Amniotic stem cell (primary cell): ENCODE measurements at places on chromosomes 5 and 9.

DNA sequence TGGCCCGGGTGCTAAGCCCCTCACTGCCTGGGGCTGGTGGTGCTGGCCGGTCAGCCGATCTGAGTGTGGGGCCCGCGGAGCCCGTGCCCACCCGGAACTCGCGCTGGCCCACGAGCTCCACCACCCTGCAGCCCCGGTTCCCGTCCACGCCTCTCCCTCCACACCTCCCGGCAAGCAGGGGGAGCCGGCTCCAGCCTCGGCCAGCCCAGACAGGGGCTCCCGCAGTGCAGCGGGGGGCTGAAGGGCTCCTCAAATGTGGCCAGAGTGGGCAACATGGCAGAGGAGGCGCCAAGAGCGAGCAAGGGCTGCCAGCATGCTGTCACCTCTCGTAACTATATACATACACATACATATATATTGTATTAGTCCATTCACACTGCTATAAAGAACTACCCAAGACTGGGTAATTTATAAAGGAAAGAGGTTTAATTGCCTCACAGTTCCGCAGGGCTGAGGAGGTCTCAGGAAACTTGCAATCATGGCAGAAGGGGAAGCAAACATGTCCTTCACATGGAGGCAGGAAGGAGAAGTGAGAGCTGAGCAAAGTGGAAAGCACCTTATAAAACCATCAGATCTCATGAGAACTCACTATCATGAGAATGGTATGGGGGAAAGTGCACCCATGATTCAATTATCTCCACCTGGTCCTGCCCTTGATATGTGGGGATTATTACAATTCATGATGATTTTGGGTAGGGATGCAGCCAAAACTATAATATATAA lies 56.8 kb downstream of the LIX1 start:
- DNase-seq, result no peak

GRCh38 chr9:102032614-102033013 lies 294.2 kb upstream of the GRIN3A start:
- DNase-seq, result no peak

- no peak for DNase-seq
Measured at GRCh38 chr9:89225587-89225986, 47.0 kb upstream of the SHC3 start.

DNA sequence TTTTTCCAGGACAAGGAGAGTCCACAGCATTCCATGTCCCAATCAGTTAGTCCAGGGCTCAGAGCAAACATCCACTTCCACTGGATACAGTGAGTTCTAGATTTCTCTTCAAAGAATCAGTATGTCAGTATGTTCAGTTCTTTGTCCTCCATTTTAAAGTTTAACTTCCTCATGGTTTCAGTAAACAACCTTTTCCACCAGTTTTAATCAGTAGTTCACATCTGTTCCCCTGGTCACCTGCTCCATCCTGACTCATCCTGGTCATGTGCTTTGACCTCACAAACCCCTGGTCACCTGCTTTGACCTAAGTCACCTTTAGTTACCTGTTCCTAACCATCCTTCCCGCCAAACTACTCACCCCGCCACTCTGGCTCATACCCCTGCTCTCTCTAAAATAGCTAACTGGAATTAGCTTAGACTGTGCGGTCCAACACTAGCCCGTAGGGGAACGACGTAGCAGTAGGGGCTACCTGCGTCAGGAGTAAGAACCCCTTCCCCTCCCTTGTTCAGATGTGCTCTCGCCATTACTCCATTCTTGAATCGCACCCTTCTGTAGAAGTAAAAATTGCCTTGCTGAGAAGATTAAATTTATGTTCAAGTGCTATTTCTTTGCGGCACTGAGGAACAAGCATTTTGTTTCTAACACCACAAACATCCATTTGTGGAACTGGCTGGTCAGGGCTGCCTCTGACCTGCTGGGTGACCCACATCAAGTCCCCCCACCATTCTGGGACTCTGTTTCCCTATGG lies 5.5 kb downstream of the ENG start:
- DNase-seq, result no peak

DNA sequence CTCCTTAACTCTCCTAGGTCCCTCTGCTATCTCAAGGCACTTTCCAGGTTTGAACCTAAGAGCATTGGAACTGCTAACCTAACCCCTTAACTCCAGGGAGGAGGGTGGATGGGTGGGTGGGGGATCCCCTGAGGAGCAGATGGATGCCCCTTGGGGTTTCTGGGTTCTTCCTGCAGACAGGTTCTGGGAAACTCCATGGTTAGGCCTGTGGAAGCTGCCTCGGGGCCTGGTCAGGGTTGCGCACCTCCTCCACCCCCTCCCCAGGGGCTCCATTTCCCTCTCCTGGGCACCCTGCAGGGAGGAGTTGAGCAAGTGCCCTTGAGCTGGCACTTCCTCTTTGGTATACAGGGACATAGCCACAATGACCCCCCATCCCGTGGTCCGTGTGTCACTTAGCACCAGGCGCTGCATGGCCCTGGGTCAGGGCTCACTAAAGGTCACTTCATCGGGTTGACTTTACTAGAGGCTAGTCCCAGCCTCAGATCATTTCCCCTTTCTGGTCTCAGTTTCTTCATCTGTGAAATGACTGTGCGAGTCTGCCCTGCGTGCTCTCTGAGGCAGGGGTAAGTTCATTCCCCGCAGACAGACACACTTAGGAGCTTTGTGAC lies 16.0 kb downstream of the CXXC5 start:
- DNase-seq, result no peak

- no peak for DNase-seq
Measured at GRCh38 chr5:143434261-143435209, 31.0 kb upstream of the NR3C1 start.

- DNase-seq, result no peak
Measured at GRCh38 chr5:78328585-78329173, 31.7 kb upstream of the SCAMP1 start.

DNA sequence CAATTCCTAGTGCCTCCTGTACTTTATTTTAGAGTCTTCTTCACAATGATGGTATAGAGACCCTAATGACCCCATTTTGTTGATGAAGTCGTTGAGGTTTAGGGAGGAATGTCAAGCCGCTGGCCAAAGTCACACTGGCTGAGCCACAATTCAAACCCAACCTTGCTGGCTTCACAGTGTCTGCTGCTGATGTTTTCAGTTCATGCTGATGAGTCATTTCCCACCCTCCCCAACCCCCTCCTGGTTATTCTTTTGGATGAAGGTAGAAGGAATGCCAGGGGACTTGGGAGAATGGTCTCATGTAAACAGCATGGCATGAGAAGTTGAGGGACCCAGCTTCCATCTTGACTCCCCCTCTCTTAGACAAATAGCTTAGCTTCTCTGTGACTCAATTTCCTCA lies 68.6 kb downstream of the TMEM252 start:
- no peak for DNase-seq

- DNase-seq, result no peak
Measured at GRCh38 chr9:85508616-85509015, 233.1 kb downstream of the AGTPBP1 start.

GRCh38 chr9:89278997-89279739 lies 31.8 kb upstream of the CKS2 start:
- no peak for DNase-seq

GRCh38 chr5:150141544-150142184 lies 14.0 kb downstream of the PDGFRB start:
- DNase-seq, result no peak

DNA sequence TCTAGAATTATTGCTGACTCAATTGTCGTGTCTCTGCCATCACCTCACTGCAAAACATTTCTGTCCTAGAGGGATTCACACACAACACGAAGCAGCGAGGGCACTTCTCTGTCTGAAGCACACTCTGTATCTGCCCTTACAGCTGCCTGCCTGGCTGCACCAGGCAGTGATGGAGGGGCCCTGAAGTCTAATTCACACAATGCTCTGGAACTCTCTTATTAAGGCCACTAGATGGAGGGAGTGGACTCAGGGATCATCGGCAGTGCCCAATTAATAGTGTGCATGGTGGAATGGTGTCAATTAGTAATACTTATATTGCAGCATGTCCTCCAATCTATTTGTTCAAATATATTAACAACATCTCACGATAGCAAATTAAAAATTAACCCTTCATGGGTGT lies 157.5 kb upstream of the MAP1B start:
- DNase-seq, result no peak

DNA sequence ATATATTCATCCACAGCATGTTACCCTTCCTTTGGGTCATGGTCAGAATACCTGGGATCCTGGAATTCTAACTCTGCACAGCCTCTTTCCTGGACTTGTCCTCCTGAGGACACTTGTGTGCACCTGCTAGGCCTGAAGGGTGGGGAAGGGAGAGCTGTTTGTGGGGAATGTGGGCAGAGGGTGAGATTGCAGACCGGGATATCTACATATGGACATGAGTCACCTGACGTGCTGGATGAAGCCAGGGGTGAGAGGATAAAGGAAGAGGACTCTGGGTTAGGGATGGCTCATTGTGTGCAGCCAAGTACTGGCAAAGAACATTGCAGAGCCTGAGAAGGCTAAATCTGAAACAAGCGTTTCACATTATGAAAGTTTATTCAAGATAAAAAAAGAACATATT lies 241.4 kb upstream of the RPS23 start:
- DNase-seq, result no peak

GRCh38 chr5:134846641-134846960 lies 833 bp downstream of the C5orf24 start:
- DNase-seq, result no peak

- DNase-seq, result no peak
Measured at GRCh38 chr9:106324053-106324585, 538.8 kb upstream of the ZNF462 start.

DNA sequence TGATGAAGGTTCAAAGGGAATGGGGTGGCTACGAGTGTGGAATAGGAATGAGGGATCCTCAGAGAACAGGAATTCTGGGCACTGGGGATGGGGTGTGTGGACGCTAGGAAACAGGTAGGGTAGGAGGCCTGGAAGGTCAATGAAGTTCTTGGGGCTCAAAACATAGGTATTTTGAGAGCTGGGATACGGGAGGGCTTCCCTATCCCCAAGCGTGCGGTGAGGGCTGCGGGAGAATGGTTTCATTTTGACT lies 718 bp downstream of the QSOX2 start:
- no peak for DNase-seq

- DNase-seq, result no peak
Measured at GRCh38 chr5:62343428-62343827, 37.4 kb downstream of the KIF2A start.

DNA sequence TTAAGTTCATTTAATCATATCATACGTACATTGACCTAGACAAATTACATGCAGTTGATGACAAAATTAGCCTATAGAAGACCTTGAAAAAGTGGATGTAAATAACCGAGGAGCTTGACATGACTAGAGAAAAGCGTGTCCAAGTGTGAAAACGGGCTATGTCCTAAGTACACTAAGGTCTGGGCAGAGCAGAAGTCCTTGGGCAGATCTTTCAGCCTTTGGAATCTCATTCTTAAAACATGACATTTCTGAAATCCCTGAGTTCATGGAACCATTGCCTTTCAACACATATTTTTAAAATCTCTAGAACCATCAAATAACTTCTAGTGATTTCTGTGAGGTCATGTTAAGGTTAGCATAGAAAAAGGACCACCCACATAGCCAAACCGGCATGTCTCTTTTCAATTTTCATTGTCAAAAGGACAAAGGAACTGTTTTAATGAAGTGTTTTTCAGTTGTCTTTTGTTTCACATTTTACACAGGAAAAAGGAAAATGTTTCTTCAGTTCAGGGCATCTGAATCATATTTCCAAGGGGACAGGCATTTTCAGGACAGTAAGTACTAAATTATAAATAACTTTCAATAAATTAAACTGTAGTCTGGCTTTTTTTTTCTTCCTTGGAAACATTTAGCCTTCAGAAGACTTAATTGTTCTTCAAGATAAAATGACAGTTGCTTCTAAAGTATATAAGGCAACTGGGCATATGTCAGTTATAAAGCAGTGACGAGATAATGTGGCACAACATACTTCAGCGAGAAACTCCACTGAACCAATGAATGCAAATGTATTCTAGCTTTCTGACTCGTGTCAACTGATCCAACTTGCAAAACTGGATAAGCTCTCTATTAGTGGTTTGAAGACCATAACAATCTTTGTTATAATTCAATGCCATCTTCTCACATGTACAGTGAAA lies 416.8 kb downstream of the NFIB start:
- DNase-seq, result no peak

DNA sequence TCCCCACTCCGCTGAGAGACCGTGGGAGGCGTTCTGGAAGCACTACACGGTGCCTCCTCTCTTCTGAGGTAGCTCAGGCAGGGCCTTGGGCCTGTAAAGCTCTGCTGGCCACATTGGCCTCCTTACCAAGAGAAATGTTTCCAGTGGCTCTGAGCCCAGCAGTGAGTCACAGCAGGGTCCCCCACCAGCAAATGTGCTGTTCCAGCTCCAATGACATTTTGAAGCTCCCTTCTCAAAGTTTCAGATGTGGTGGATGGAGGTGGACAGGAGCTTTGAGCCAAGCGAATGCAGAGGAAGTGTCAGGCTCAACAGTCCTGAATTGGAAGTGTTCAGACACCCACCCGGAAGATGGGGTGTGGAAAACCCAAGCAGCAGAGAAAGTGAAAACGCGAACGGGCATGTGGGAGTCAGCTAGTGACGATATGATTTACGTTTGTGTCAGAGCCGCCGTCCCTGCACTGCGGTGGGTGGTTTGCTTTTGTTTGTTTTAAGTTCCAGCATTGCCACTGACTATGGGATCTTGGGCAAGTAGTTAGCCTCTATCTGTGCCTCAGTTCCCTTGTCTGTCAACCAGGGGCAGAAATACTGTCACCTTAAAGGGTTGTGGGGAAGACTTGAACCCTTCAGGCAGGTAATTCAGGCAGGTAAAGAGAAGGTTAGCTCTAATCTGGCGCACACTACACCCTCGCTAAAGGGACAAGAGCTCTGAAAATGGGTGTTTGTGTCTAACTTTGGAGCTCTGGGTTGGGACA lies 38.2 kb downstream of the C5orf15 start:
- DNase-seq, result no peak

DNA sequence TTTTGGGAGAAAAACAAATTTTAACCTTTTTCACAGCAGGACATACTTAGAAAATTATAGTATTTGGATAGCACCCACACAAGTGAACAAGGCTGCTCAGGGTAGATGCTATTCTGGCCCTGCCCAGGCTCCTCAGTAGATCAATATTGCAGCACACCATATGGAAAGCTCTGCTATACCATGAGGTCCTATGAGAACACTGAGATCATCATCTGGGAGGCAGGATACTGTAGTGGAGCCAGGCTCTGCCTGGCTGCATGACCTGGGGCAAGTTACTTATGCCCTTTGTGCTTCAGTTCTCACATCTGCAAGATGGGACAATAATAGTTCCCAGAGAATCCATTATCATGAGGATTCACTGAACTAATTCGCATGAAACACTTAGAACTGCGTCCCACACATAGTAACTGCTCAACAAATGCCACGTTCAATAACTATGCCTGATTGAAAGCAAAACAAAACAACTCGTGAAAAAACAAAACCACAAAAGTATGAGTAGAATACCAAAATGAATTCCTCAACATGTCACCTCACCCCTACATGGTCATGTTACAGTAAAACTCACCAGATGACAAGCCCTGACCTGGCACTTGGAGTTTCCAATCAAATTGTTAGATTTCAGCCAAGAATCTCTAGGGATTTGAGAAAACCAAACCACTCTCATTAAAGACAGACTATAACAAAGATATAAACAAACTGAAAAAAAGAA lies 31.9 kb downstream of the ARSB start:
- no peak for DNase-seq
